ENCODE measurements at places on chromosomes 2 and 18. TPM values are rescaled to one million over a fixed set of nuclear protein-coding genes. Genes with fewer than 3 reads are reported as not detected.

Gene TGFA
- not detected for total RNA-seq

DNA sequence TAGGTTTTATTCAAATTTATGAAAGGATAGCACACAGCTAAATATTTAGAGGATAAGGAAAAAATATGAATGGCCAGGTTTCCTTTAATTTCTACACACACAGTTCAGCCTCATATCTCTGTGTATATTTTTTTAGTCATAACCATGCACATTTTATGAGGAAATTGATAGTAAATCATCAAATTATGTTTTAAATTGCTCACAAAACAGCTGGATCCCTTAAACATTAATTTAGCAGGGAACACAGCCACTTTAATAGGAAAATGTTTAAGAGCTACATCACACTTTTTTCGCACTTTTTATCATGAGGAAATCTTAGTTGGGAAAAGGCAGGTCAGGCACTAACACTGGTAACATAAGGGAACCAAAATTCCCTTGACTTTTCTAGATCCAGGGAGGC is 65.4 kb downstream of the PDE1A start:
- DNase-seq = no peak

DNA sequence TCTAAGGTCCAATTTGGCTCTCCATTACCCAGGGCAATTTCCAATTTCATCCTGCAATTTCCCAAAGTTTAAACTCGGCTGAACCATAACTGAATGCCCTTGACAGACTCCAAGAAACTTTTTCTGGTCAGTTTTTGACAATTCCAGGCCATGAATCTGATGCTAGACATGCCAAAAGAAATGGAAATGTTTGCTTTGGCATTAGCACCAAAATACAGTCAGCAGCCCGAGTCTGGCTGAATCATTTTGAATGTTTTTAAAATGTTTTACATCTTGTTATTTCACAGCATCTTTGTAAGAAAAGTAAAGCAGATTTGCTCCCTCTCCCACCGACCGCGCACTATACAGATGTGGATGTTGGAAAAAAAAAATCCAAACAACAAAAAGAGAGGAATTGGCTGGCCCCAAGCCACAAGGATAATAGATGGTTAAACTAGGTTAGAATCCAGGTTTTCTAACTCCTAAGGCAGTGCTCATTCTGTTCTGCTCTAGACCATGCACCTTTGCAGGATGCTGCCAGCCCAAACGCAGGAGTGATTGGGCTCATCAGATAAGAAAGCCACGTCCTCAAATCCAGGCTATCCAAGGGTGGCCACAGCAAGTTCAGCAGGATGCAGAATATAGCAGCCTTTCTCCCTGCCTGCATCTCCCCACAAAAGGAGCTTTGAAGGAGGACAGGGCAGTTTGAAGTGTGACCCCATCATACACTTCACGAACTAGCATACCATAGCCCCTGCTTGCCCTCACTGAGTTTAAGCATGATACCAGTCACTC is 167.5 kb downstream of the ALK start:
- no peak for DNase-seq

DNA sequence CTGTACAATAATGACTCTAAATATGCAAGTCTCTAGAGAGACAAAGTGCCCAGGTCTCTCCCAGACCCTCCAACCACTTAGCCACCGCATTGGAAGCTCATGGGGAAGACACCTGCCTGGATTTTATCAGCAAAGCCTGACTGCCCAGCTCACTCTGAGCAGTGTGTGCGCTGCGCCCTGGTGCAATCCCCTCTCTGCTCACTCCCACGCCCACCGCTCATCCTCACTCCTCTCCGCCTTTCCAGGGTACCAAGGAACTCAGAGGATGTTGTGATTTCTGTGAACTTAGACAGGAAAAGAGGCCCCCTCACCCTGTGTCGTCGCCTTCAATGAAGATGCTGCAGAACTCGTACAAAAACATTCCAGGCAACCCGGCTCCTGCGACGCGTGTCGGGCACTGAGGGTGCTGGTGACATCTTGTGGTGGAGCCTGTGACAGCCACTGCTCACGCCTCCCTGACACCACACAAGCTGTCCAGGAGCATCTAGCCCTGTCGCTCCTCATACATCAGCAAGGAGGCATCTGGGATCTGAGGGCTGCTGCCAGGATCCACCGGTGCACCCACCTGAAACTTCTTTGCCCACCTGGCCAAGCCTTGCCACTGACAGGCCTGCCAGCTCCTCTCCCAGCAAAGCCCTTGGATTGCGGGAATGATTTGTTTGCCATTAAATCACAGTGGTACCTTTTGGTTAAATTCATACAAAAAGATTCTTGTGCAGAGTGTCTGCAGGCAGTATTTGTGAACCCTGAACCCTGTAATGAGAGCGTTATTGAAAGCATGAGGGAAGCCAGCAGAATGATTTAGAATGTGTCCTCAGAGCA is 220.4 kb downstream of the ZNF516 start:
- no peak for DNase-seq

DNA sequence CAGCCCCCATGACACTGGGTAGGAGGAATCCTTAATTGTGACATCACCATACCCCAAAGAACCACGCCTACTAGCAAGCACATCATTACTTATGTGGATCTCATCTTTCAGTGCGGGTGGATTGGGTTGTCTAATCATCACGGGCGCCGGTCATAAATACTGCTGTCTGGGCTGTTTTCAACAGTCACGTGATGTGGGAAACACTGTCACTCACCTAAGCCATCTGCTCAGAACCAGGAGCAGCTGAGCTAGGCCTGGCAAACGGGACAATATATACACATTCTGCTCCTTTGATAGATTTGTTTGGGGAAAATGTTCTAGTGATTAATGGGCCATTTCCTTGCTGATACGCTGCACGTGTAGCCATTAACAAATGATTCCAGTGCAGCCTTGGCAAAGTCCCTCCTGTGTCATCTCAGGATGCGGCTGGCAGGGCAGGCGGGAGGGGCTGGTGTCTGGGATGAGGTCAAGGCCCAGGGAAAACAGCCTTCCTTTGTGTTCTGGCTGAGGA is 145.9 kb upstream of the COPS8 start:
- DNase-seq = no peak

- DNase-seq = no peak
These were observed 36.1 kb downstream of the TRAK2 start for GRCh38 chr2:201415149-201415548.
